ENCODE measurements at places on chromosomes 11 and 22. TPM values are rescaled to one million over a fixed set of nuclear protein-coding genes. Genes with fewer than 3 reads are reported as not detected.

PITPNM1 gene
- total RNA-seq: 109 TPM

DNA sequence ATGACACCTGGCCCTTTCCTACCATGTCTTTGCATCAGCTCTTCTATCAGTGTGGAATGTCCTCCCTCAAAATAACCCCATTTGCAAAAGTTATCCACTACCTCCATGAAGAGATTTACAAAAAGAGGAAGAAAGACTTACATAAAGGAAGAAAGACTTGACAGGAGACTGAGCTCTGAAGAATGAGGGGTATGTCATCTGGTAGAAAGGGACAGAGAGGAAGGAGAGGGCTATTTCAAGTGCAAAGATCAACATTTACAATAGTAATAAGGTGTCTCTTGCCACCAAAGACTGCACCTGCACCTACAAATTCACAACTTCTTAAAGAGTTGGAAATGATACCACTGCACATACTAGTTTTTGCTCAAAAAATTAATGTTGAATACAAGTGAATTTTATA lies 18.2 kb downstream of the PAK1 start:
- DNase-seq: no peak
- H3K4me3 ChIP-seq: no peak overlapping the region
- no peaks in the 10 kb centered on the region for H3K36me3 ChIP-seq
- no peak overlapping the region for H3K27ac ChIP-seq
- H3K4me1 ChIP-seq: peaks cover under 1% of the 10 kb centered on the region

- H3K27me3 ChIP-seq: no peaks in the 10 kb centered on the region
- DNase-seq: no peak
- no peak overlapping the region for H3K4me3 ChIP-seq
- H3K36me3 ChIP-seq: no peaks in the 10 kb centered on the region
- no peaks in the 10 kb centered on the region for H3K4me1 ChIP-seq
- no peak overlapping the region for H3K27ac ChIP-seq
Observed at GRCh38 chr22:22033803-22034468, 51.3 kb upstream of the TOP3B start.

SF1 gene
- 687 TPM for total RNA-seq

GRCh38 chr22:42500161-42500835 lies 19.3 kb downstream of the RRP7A start:
- peak overlapping the region; percentile 50 for H3K4me3 ChIP-seq
- peak; percentile 80 for DNase-seq
- H3K4me1 ChIP-seq: peaks cover 12% of the 10 kb centered on the region
- H3K27ac ChIP-seq: no peak overlapping the region
- H3K36me3 ChIP-seq: no peaks in the 10 kb centered on the region

DNA sequence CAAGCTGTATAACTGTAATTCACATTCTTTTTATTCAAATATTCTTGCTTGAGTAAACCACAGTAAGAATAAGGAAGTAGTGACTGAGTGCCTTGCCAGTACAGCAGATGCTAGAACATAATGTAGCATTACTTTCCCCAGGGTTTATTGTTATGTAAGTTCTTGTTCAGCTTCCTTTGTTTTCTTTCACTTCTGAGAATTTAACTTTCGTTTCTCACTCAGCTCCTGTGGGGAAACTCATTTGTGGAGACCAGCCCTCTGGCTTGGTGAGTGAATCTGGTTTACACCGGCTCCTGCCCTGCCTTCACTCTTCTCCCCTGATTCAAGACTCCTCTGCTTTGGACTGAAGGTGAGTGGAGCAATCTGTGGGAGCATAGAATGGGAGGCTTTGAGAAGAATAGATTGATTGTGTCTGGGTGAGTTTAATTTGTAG lies at the start of gene TRIM22:
TSS of gene TRIM22 (plus strand) at position 240 of the 433 bp plus-strand sequence. CDS start 6,443 bp downstream, outside the sequence.
- H3K36me3 ChIP-seq: no peaks in the 10 kb centered on the region
- peak within 1 kb of the TSS; percentile 66 for H3K4me3 ChIP-seq
- H3K27ac ChIP-seq: peak within 1 kb of the TSS; percentile 88
- DNase-seq: no peak

DNA sequence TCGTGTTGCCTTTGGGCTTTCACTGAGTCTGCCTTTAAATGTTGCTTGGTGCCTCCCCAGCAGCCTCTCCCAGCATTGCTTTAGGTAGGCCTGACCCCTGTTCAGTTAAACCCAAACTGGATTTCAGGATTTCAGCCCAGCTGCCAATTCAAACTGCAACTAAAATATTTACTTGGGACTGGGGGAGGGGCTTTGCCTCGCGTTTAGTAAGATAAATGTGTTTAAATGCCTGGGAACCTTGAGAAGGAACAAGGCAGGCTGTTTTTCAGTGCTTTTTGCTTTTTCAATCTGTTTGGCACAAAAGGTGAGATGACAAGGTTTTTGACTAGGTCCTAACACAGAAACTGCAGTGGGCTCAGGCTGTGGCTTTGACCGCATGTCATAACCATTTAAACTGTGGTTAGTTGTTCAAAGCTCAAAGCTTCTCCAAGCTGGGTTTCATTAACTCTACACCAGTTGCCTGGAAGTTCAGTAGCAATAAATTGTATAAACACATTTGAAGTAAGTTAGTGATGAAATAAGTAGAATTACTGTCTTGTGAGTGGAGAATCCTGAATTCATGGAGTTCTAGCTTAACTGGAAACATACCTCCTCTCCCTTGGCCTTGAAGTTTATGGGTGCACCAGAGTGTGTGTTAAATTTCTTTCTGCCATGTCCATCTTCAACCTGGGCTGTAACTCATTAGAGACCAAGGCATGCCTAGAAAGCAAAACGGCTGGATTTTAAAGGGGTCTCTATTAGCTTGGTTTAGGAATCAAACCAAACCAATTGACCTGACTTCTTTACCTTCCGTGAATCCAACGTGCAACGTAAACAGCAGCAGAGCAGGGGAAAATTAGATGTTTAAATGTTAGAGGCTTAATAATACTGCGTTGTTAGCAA lies 3.6 kb downstream of the PKNOX2 start:
- no peak overlapping the region for H3K4me3 ChIP-seq
- peaks cover 27% of the 10 kb centered on the region for H3K4me1 ChIP-seq
- no peak for DNase-seq
- no peak overlapping the region for H3K27ac ChIP-seq
- no peaks in the 10 kb centered on the region for H3K36me3 ChIP-seq

MS4A6A gene
- 0.75 TPM for total RNA-seq

SCGB1D2 gene
- not detected for total RNA-seq

GRCh38 chr11:31870609-31871309 lies 59.6 kb upstream of the PAX6 start:
- H3K27me3 ChIP-seq: no peaks in the 10 kb centered on the region
- H3K36me3 ChIP-seq: no peaks in the 10 kb centered on the region
- DNase-seq: no peak
- no peaks in the 10 kb centered on the region for H3K4me1 ChIP-seq
- H3K27ac ChIP-seq: no peak overlapping the region

MS4A3 gene
- total RNA-seq: 0.43 TPM

GRCh38 chr22:30023099-30023660 lies 57.1 kb upstream of the HORMAD2 start:
- no peaks in the 10 kb centered on the region for H3K27me3 ChIP-seq
- H3K4me1 ChIP-seq: no peaks in the 10 kb centered on the region
- no peak overlapping the region for H3K27ac ChIP-seq
- no peak overlapping the region for H3K4me3 ChIP-seq
- no peak for DNase-seq

GRCh38 chr22:44668190-44668885 lies 33.7 kb upstream of the PRR5 start:
- peak; percentile 72 for DNase-seq
- peak overlapping the region; percentile 40 for H3K4me3 ChIP-seq
- H3K4me1 ChIP-seq: peaks cover 24% of the 10 kb centered on the region
